ENCODE measurements at places on chromosomes 1 and 21.
A peak's percentile ranks its signal among the peaks of the same experiment; 100 is the strongest.

DNA sequence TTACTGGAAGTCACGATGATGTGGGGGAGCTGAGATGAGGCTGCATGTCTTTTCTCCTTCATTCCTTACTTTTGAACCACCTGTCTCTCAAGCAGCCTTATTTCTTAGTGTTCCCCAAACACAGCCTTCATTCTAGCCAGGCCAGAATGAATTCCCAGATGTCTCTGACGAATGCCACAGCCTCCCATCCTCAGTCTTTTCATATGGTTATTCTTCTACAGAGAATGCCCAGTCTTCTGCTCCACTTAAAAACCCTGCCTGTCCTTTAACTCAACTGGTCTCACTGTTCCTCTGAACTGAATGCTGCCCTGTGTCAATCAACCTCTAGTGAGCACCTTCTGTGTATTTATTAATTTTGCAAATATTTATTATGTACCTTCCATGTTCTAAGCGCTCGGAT lies 156.2 kb downstream of the PLA2G4A start:
- no peak for DNase-seq

GRCh38 chr1:187909382-187909781 lies 1080.6 kb downstream of the PLA2G4A start:
- DNase-seq = no peak

DNA sequence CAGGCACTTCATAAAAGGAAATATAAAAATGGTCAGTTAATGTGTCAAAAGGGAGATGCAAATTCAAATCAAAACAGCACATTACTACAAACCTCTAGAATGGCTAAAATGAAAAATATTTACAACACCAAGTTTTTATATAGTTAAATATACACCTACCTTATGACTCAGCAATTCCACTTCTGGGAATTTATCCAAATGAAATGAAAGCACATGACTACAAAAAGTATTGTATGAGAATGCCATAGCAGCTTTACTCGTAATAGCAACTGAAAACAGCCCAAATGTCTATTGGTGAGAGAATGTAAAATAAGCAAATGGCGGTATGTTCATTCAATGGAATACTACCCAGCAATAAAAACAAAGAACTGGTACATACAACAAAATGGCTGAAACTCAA lies 175.8 kb upstream of the SPAG17 start:
- DNase-seq = no peak

- DNase-seq = no peak
Measured at GRCh38 chr1:185636848-185637247, 97.3 kb upstream of the HMCN1 start.

DNA sequence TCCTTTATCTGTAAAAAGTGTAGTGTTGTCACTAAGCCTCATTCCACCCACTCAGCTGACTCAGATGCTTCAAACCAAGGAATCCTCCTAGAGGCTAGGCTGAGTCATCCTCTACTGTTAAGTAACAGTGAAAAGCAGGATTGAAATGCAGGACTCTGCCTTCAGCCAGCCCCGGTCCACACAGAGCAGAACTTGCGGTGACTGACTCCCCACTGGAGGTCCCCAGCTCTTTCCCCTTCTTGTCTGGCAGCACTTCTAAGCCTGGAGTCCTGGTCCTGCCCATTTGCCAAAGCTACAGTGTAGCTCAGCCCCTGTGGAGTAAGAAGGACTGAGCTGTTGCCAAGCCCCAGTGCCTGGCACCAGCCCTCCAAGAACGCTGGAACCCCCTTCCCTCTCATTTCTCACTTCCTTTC lies 1.7 kb downstream of the RAB7B start:
- DNase-seq = no peak

DNA sequence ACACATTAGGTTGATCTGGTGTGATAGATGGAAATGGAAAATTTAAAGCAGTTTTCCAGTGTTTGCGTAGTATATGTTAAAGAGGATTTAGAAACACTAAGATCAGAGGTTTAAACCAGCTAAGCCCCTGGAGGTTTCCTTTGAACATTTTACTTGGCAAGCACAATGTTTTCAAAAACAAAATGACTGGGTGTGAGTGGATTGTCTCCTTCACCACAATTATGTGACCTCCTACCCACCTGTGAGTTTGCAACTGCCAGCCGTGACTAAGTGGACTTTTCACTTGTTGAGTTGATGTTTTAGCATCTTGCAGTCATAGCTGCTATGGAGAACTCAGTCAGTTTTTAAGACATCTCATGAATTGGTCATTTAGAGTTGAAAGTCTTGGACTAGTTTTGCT lies 4.7 kb downstream of the CCDC190 start:
- no peak for DNase-seq

DNA sequence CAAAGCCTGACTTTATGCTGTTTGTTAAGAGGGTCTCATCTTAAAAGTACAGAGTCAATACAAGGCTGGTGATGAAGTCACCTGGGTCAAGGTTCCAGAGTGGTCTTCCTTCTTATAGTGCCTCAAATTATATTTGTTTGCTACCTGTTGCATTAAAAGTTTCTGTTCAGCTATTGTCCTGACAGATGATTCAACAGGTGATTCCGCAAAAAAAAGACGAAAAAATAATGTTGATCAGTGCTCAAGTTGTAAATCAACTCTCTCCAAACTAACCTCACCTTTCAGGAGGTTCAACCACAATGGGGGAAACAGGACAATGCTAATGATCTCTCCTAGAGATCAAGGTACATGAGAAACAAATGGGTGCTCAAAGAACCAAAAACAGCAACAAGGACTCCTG lies 35.7 kb downstream of the HSF2BP start:
- DNase-seq = no peak

- no peak for DNase-seq
Measured at GRCh38 chr1:150567717-150568593, 11.5 kb downstream of the MCL1 start.

DNA sequence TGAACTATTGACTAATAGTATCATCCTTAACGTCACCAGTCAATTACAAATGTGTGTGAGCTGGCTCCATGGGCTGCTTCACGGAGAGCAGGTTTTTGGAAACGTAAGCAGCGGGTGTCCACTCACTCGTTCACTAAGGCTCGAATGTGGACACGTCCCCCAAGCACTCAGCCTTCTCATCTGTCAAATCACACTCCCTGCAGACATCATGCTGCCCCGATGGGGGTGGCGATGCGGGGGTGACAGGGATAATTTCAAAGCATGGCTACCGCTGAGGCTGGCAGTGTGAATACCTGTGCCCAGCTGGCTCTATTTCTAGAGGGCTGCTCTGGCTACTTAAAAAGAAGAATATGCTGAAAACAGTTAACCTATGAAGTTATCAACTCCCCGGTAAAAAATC lies 71.3 kb downstream of the CAPZB start:
- DNase-seq = no peak

GRCh38 chr1:216210081-216210480 lies 213.2 kb downstream of the USH2A start:
- DNase-seq = no peak

DNA sequence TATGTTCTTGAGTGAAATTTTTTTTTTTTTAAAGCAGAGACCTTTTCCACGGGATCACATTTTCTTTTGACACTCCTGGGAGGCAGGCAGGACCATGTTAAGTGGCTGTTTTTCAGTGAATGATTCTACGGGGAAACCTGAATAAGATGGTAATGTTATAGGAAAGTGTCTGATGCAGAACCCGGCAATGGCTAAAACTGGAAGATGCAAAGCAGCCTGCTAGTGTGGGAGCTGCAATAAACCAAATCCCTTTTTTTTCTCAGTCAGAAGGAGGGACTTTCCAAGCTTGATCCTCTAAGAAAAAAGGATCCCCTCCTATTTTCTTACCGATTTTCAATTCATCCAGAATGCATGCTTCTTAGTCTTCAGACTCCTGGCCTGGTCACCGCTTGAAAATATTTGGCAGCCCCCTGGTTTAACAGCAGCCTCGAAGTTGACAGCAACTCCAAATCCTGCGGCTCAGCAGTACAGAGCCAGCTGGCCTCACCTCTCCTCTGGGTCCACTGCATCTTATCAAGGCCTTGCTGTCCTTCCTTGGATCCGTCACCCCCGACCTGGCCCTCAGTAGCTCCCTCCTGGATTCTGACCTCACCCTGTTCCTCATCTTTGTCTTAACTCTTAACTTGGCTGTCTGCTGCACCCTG lies 5.6 kb downstream of the MX2 start:
- DNase-seq = no peak

DNA sequence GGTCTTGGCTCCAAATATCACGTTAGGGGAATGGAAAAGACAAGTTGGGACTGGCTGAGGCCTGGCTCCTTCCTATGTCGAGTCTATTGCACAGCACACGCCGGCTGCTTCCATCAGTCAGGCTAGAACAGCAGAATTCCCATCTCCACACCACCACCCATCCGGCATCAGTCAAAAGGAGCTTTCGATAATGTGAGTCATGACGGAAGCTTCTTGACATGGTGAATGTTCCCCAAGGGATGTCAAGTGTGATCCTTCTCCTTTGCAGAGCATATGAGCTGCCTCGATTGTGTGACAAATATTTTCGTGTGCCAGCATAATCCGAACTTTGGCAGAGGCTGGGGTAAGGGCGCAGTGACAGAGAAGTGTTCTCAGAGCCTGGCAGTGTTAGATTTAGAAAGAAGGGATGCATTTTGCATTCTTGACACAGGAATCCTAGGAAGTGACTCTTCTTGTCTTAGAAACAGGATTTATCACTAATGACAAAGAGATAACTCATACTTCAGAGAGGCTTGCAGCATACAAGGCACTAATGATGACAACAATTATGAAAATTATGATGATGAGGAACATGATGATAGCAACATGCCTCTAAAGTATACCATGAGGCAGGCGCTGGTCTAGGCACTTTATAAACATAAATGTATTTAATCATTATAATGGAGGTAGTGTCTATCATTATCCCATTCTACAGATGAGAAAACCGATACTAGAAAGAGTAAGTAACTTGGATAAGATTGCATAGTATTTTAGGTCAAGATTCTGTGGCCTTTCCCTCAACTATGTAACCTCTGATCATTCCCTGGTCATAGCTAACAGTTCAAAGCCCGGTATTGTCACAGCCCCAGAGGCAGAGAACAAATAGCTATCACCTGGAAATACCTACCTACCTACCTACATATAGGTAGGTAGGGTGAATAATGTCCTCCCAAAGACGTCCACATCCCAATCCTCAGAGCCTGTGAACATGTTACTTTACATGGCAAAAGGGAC lies 135.0 kb downstream of the KCNJ6 start:
- no peak for DNase-seq

DNA sequence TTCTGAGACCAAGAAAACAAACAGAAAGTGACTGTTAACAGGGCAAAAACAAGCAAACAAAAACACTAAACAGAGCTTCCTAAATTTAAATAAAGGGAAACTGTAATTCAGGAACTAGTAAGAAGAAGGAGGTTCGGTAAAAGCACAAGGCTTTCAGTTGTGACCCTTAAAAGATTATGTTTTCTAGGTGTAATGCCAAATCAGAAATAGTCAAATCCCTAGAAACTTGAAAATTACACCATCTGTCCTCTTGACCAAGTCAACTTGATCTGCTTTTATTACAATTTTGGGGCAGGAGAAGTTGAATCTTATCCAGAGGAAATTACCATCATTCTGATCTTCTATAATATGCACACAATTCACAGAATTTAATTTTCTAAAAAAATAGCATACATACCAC lies 754.0 kb upstream of the ADGRL4 start:
- no peak for DNase-seq

GRCh38 chr21:41653243-41653953 lies 113.5 kb downstream of the RIPK4 start:
- no peak for DNase-seq

- DNase-seq = no peak
Measured at GRCh38 chr1:178127482-178128191, 33.7 kb downstream of the RASAL2 start.

GRCh38 chr1:21329209-21329844 lies 39.1 kb upstream of the ECE1 start:
- DNase-seq = peak; percentile 23

DNA sequence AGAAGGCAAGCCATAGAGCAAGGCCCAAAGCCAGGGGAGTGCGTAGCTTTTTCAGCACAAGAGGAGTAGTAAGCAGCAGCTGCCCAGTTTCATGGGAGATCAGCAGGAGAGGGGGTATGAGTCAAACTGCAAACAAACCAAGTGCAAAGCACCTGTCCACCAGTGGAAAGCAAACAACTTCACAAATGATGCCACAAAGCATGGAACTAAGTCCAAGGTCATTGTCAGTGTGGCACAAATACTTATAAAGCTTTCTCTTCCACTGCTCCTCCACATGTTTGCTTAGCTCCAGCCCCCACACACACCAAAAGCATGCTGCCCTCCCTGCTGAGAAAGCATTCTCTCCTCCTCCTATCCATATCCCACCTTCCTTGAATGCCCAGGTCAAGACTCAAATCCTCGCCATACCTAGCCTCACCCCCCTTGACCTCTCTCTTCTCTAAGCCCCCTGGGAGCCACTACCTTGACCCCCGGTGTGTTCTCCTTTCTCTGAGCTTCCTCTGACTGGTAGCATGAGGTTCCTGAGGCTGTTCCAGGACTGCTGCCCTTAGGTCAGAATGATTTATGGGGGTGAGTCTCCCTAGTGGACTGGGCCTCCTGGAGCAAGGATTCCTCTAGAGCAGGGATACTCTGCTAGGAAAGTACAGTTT lies 70.4 kb downstream of the DMAP1 start:
- no peak for DNase-seq

GRCh38 chr1:221855156-221855555 lies 113.3 kb upstream of the DUSP10 start:
- no peak for DNase-seq

DNA sequence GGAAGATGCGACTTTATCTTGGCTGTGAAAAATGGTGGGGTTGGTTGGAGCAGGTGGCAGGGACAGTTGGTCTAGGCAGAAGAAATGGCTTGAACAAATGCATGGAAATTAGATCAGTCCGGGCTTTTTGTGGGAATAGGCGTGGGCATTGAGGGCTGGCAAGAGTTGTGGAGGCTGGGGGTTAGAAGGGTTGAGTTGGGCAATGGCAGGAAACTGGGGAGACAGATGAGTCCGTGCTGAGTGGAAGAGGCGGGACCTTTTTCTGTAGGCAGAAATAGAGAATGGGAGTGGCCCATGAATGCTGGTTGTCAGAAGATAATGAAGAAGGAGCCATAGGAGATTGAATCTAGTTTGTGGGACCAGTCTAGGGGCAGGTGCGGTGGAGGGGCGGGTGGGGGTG lies 6.9 kb downstream of the PDPN start:
- no peak for DNase-seq

- DNase-seq = no peak
Measured at GRCh38 chr1:114719424-114719787, 2.8 kb upstream of the NRAS start.

- DNase-seq = no peak
Measured at GRCh38 chr1:209622841-209623829, 29.1 kb downstream of the LAMB3 start.

- DNase-seq = no peak
Measured at GRCh38 chr1:181191494-181192040, 103.1 kb downstream of the IER5 start.

GRCh38 chr1:205916541-205916940 lies 26.7 kb downstream of the SLC26A9 start:
- DNase-seq = no peak

GRCh38 chr1:214491468-214492146 lies 59.8 kb downstream of the PTPN14 start:
- no peak for DNase-seq

GRCh38 chr1:43253173-43253572 lies 16.6 kb upstream of the TMEM125 start:
- DNase-seq = no peak

Data from activated CD4-positive, alpha-beta T cell treated with anti-CD3 and anti-CD28 coated beads, Interleukin-2, amount 50 U/mL, for 1 hour (primary cell).